ENCODE measurements at places on chromosomes 2 and 18.
A peak's percentile ranks its signal among the peaks of the same experiment; 100 is the strongest.

- peak; percentile 16 for DNase-seq
Measured at GRCh38 chr18:79438898-79439627, 43.3 kb downstream of the NFATC1 start.

- no peak for DNase-seq
Measured at GRCh38 chr2:25312958-25313710, 28.6 kb downstream of the DNMT3A start.

GRCh38 chr2:201441409-201441808 lies 9.8 kb downstream of the TRAK2 start:
- DNase-seq = no peak

- DNase-seq = no peak
Measured at GRCh38 chr2:81545626-81546025, 1241.1 kb upstream of the LRRTM1 start.

DNA sequence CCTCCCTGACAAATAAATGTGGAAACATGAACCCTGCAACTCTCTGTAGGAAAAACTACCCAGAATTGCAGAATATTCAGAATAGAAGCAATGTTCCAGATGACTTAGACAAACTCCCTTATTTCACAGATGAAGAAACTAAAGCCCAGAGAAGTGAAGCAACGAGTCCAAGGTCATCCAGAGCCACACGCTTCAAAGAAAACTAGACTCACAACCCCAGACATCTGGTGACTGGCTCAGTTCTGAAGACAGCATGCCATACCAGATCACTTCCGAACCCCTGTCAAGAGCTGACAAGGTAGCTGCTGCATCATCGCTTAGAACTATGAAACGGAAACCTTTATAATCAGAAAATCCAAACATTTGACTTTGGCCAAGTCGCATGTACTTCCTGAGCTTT lies 101.3 kb downstream of the PID1 start:
- DNase-seq = no peak

DNA sequence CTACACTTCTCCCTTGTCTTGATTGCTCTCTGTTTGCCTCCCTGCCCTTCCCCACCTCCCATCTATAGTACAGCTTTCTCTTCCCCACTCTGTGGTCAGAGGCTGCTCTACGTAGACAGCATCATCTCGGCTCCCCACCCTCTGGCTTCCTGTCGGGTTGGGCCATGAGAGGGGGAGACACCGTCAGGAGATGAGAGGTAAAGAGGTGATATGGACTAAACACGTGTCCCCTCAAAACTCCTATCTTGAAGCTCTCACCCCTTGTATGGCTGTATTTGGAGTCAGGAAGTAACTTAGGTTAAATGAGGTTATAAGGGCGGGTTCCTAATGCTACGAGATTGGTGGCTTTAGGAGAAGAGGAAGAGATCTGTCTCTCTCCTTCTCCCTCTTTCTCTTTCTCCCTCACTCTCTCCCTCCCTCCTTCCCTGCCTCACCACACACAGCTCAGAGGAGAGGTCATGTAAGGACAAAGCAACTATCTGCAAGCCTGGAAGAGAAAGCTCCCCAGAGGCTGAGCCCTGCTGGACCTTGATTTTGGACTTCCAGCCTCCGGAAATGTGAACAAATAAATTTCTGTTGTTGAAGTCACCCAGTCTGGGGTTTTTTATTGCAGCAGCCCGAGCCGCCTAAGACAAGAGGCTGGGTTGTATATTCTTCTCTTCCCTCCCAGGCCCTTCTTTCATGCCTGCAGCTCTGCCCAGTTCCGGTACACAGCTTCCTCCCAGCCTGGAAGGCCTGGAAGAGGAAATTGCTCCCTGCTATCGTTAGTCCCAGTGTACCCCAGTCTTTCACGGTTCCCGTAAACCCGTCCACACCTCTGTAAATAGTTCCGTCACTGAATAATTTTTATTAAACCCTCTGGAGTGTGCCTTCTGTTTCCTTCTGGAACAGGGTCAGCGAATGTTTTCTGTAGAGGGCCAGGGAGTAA lies 138.0 kb downstream of the AKAIN1 start:
- DNase-seq = no peak

DNA sequence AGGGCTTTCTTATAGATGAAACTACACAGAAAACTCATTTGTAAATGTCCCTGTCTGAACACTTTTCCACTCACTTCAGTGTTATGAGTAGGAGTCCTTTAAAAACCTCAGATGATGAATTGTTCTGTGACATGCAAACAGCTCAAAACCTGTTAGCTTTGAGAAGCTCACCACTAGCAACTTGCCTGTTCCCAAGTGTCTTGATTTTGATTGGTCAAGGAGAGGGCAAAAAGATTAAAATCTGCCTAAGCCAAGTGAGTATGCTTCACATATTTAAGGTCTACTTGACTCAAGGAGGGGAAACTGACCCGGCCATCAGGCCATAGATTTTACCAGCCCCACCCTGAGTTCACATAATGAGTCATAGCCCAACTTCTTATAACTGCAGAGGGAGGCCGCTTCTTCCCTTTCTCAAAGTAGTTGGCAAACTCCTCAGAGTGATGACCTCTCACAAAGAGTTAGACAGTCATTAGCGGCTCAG lies 45.2 kb upstream of the MEIS1 start:
- DNase-seq = no peak

DNA sequence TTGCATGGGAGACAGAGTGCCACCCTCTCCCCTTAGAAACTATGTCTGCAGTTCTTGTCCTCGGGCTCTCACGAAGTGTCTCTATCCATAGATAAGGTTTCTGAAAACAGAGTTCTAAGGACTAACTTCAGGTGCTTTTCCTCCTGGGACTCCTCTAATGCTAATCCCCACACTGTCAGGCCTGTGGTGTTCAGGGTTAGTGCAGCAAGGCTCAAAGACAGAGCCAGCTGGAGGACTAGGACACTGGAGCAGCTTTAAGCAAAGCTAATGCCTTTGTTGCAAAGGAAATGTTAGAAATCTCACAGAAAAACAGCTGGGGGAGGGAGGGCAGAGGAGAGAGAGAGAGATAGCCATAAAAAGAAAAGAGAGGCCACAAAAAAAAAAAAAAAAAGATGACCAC lies 824.0 kb upstream of the FSHR start:
- DNase-seq = no peak

DNA sequence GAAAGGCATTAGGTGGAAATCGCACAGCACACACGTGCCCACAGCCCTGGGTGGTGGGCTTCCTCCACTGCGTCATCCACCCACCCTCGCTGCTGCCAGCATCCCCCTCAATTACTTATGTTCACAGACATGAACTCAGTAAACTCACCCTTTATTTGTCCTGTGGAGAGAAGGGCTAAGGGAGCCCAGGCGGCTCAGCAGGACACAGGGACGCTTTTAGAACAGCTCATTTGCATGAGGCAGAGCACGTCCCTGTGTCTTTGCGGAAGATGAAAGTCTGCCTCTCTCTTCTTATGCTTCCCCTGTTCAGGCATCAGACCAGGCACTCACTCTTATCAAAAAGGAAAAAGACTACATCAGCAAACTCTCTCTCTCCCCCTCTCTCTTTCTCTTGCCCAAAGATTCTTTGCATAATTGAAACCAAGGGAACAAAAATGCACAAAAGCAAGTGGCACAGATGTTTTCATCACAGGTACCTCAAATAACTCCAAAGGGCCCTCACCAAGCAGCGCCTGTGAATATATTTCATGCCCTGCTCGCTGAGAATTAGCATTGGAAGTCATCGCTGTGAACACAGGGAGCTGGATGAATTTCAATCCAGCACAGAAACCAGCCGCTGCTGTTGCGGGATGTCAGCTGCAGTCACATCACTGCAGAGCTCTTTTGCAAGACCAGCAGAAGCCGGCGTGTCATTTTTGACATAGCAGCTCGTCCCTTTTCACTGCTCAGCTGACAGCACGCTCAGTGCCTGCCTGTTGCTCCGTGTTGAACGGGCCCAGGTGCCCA lies 376.3 kb upstream of the MYT1L start:
- DNase-seq = no peak

GRCh38 chr2:152553518-152553917 lies 163.7 kb downstream of the PRPF40A start:
- no peak for DNase-seq

DNA sequence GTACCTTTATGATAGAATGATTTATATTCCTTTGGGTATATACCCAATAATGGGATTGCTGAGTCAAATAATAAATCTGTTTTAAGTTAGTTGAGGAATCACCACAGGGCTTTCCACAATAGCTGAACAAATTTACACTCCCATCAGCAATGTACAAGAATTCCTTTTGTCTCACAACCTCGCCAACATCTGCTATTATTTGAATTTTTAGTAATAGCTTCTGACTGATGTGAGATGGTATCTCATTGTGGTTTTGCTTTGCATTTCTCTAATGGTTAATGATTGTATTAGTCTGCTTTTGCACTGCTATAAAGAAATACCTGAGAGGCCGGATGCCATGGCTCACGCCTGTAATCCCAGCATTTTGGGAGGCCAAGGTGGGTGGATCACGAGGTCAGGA lies 1387.6 kb upstream of the ACVR2A start:
- no peak for DNase-seq

DNA sequence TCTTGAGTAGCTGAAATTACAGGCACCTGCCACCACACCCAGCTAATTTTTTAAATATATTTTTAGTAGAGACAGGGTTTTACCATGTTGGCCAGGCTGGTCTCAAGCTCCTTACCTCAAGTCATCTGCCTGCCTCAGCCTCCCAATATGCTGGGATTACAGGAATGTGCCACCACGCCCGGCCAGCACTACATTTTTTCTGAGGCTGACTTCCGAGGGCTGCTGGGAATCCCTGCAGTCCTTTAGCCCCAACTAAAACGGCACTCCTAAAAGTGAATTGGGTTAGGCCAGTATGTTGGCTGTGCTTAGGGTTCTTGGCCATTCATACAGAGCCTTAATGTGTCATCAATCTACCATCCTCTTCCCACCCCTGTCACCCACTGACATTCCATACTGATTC lies 375.4 kb downstream of the DCC start:
- no peak for DNase-seq

GRCh38 chr2:143482771-143483170 lies 353.6 kb downstream of the ARHGAP15 start:
- DNase-seq = no peak

DNA sequence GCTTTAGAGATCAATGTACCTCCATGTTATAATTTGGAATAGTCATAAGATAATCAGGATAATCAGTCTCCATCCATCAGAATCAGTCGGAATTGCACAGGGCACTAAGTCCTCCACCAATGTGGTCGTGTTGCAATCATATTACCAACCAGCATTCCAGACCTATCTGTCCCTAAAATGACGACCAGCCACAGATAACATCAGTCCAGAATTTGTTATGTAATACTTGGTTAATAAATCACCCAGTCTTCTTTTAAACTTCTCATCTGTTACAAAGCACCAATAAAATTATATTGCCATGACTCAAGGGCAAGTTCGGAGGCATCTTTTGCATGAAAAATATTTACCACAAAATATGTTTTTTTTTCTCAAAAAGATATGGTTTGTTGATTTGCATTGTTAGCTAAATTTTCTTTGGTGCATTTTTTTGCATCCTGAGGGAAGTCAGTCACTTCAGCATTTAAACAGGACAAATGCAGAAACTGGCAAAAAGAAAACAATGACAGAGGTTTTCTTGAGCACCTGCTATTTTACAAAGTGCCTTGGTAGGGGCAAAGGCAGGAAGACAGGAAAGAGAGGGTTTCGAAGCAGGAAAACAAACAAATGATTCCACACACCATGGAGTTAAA lies 29.3 kb downstream of the PIEZO2 start:
- no peak for DNase-seq

- no peak for DNase-seq
Measured at GRCh38 chr2:133787207-133787606, 218.9 kb upstream of the NCKAP5 start.

- DNase-seq = no peak
Measured at GRCh38 chr2:217489145-217489960, 513.4 kb downstream of the TNS1 start.

GRCh38 chr18:79442508-79443221 lies 46.9 kb downstream of the NFATC1 start:
- no peak for DNase-seq

- DNase-seq = no peak
Measured at GRCh38 chr2:171883275-171883893, 10.7 kb downstream of the SLC25A12 start.

GRCh38 chr2:224882291-224883171 lies 159.7 kb downstream of the DOCK10 start:
- DNase-seq = no peak

DNA sequence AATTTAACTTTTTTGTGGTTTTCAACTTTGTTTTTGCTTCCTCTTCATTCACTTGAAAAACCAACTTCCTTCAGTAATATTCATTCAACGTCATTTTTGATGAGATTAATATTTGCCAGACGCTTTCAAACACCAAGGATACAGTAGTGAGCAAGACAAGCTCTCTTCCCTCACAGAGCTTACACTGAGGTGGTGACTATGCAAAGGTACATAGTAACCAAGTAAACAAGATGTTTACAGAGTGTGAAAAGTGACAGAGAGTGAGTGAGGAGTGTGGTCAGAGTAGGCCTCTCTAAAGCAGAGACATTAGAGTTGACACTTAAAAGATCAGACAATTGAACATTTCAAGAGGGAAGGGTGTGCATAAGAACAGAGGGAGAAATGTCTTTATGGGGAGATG lies 155.5 kb downstream of the TMEM247 start:
- no peak for DNase-seq

DNA sequence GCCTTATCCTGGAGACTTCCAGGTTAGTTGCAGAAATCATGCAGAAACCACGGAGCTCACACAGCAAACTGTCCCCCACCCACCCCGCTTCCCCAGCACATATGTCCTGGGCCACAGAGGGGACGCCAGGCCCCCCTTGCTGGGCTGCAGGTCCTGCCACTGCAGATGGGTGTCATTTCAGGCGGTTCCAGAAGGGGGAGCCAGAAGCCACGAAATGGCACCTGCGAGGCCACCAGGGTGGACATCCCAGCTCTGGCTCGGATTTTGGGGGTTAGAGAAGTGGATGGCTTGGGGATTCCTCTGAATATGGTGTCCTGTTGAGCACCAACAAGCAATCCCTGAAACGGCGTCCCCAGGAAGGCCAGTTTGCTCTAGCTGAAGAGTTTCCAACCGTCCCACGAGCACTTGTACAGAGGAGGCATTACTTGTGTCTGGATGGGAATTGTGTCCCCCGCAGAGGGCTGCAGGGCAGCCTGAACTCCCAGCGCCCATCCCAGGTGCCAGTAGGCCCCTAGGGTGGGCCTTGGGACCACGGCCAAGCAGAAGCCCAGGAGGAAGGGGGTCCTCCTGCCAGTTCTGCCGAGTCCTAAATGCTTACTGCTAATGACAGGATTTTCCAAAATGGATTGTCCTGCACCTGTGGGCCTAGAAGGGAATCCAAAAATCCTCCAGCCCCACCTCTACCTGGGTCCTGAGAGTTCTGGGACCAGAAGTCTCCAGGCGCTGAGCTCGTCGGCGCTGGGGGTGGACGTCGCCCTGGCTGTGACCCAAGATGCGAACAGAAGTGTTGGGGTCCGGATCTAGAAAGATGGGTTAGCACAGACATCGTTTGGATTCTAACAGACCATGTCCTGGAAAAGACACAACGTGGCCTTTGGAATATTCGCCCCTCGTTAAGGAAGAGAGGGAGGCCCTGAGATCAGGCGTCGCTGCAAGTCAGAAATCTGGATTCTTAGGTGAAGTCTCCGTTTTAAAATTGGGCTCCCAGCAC lies 14.6 kb upstream of the NFATC1 start:
- no peak for DNase-seq

Data from activated T-helper 1 cell treated with Interleukin-2 at 50 U/mL for 16 hours (primary cell).